ENCODE measurements at places on chromosomes 2 and 18. TPM values are rescaled to one million over a fixed set of nuclear protein-coding genes. Genes with fewer than 3 reads are reported as not detected.
A peak's percentile ranks its signal among the peaks of the same experiment; 100 is the strongest.

DNA sequence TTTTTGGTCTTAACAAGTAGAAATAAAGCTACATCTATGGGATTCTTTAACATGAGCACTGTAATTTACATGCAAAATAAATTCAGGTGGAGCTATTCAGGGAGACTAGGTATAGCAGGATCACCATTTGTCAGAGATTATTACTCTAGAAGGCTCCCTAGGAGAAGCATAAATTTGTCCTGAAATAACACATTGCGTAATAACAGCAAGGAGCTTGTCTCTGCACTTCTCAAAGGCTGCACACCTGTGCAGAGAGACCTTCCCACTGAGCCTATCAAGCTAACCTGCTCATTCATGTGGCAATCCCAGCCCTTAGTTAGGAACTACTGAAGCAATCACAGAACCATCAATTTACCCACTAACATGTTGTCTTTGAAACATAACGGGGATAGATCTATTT is 437.4 kb upstream of the MC4R start:
- H3K36me3 ChIP-seq = no peaks in the 10 kb centered on the region
- H3K27ac ChIP-seq = no peak overlapping the region
- H3K27me3 ChIP-seq = no peaks in the 10 kb centered on the region
- no peak for DNase-seq
- no peak overlapping the region for H3K4me3 ChIP-seq
- H3K4me1 ChIP-seq = no peaks in the 10 kb centered on the region

DNA sequence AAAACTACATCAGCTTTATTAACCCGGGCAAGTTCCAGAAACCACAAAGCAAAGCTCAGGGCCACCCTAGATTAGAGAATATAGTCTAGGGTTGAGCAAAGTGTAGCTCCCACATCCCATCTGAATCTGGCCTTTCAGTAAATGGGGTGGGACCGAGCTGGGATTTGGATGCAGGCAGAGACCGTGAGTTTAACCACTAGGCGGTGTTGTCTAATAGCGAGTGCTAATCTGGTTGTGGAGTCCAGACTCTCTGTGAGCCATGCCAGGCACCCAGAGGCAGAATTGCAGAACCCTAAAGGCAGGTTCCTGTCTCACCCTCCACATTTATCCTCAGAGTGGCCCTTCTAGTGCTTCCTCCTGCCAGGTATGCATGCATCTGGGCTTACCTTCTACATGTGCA is 435.9 kb downstream of the TSN start:
- no peaks in the 10 kb centered on the region for H3K4me1 ChIP-seq
- no peak for DNase-seq
- no peaks in the 10 kb centered on the region for H3K36me3 ChIP-seq
- no peaks in the 10 kb centered on the region for H3K27me3 ChIP-seq
- H3K4me3 ChIP-seq = no peak overlapping the region

GRCh38 chr2:105143467-105144151 is 97.9 kb upstream of the GPR45 start:
- H3K36me3 ChIP-seq = no peaks in the 10 kb centered on the region
- H3K27ac ChIP-seq = no peak overlapping the region
- peak overlapping the region; percentile 63 for H3K4me3 ChIP-seq
- H3K27me3 ChIP-seq = peaks cover 63% of the 10 kb centered on the region
- peaks cover 7% of the 10 kb centered on the region for H3K4me1 ChIP-seq

GRCh38 chr2:164890544-164890943 is 48.9 kb upstream of the COBLL1 start:
- H3K4me3 ChIP-seq = no peak overlapping the region
- H3K4me1 ChIP-seq = no peaks in the 10 kb centered on the region
- no peaks in the 10 kb centered on the region for H3K27me3 ChIP-seq
- H3K36me3 ChIP-seq = no peaks in the 10 kb centered on the region
- no peak overlapping the region for H3K27ac ChIP-seq
- no peak for DNase-seq

DNA sequence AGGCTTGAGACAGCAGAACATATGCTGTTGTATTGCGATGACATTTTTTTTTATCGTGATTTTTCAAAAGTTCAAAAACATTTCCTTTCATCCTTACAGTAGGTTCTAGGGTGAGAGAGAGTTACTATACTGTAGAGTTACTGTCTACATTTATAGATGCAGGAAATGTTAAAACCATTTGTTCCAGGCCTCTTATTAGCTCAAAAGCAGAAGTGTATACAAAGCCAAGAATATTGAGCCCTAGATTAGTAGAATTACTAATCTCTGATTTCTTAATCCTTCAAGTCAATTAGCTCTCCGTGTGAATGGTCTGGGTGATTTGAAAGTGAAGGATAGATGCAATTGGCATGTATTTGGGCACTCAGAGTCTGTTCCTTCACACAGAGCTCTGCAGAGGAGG is 73.1 kb downstream of the MAPRE2 start:
- H3K27ac ChIP-seq = no peak overlapping the region
- H3K27me3 ChIP-seq = no peaks in the 10 kb centered on the region
- no peak for DNase-seq
- H3K4me3 ChIP-seq = no peak overlapping the region
- H3K4me1 ChIP-seq = peaks cover 49% of the 10 kb centered on the region

ARMC9 gene
- 5.1 TPM for total RNA-seq

POTEC gene
- not detected for total RNA-seq

KATNAL2 gene
- 1.3 TPM for total RNA-seq
